ENCODE measurements at places on chromosomes 16 and 17. TPM values are rescaled to one million over a fixed set of nuclear protein-coding genes. Genes with fewer than 3 reads are reported as not detected.
A peak's percentile ranks its signal among the peaks of the same experiment; 100 is the strongest.

GRCh38 chr17:74579900-74580299 is 12.2 kb downstream of the CD300LD start:
- no peak for DNase-seq

DNA sequence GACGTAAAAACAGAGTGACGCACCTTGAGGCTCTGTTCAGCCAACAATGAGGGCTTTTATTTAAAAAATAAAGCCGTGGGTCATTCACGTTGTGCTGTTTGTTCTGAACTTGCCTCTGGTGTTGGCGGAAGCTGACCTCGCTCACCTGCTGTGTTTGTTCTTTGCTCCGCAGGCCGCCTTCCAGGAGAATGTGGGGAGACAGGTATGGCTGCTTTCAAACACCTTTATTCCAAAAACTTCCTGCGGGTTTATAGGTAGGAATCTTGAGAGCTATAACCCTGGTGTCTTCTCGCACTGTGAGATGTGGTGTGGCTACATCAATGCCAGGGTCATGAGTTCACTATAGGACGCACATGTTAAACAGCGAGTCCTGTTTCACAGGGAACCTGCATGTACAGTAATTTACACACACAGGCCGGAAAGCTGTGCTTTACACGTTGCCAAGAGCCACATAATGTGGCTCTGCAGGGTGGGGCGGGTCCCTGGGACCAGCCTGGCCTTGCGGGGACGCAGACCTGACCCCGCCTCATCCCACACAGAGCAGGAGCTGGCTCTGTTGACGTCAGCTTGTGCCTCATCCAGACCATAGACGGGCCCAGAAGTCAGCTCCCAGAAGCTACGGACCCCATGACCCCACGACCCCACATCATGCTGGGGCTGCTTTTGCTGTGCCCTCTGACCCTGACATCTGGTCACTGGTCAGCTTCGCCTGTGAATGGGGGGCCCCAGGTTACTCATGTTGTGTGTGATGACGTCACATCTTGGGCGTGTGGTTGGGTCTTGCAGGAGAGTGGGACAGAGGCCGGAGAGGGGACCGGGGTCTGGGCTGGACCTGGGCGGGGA is 49.9 kb upstream of the ZNF750 start:
- DNase-seq: no peak

GRCh38 chr16:89314854-89315253 is 97.4 kb downstream of the ZNF778 start:
- DNase-seq: no peak

GRCh38 chr17:76572201-76572910 is 13.3 kb downstream of the ST6GALNAC2 start:
- no peak for DNase-seq

DNA sequence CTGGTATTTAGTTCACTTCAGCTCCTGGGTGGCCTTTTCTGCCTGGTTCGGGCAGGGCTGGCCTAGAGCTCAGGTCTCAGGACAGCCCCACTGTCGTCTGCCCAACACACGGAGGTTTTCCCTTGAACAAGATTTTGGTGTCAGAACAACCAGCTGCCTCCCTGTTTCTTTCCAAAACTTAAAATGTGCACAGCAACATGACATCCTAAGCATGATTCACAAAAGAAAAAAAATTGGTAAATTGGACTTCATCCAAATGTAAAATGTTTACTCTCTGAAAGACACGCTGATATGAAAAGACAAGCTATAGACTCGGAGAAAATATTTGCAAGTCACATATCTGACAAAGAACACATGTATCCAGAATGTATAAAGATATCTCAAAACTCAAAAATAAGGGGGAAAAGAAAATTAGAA is 197.8 kb upstream of the CHMP6 start:
- DNase-seq: no peak

GRCh38 chr17:75454193-75454592 is 2.2 kb upstream of the TMEM94 start:
- no peak for DNase-seq

DNA sequence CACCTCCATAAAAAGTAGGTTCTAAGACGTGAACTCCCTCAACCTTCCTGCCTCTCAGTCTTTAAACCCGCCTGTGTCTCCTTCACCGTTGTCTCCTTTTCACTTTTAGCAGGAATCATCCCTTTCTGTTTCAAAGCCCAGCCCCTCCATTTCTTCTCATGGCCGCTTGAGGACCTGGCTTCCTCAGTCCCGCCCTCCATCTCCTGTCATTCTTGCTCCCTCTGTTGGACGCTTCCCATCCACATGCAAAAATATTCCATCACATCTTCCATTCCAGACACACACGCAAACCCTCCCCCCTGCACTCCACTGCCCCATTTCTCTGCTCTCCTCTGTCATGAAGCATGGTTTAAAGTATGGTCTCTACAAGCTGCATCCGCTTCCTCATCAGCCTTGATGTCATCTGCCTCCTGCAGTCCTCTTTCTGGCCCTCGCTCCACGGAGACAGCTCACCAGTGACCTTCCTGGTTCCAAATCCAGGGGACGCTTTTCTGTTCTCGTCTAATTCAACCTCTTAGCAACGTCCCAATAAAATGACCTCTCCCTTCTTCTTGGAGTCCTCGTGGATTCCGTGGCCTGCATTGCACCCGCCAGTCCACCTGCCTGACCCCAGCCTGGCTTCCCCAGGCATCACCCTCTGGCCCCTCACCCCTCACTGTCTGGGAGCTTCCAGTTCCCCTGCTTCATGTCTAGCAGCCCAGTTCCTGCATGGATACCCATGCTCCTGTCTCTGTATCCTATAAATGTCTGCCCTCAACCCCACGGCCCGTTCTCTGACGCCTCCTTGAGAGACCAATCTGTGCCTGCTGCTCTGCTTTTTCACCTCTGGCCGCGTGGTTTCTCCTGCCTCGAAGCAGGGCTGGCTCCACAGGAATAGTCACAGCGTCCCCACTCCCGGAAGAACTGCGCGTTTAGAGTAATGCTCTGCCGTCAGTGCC is 26.2 kb downstream of the ANKRD40 start:
- DNase-seq: no peak

GRCh38 chr16:3920206-3920605 is 39.7 kb upstream of the CREBBP start:
- DNase-seq: no peak

DNA sequence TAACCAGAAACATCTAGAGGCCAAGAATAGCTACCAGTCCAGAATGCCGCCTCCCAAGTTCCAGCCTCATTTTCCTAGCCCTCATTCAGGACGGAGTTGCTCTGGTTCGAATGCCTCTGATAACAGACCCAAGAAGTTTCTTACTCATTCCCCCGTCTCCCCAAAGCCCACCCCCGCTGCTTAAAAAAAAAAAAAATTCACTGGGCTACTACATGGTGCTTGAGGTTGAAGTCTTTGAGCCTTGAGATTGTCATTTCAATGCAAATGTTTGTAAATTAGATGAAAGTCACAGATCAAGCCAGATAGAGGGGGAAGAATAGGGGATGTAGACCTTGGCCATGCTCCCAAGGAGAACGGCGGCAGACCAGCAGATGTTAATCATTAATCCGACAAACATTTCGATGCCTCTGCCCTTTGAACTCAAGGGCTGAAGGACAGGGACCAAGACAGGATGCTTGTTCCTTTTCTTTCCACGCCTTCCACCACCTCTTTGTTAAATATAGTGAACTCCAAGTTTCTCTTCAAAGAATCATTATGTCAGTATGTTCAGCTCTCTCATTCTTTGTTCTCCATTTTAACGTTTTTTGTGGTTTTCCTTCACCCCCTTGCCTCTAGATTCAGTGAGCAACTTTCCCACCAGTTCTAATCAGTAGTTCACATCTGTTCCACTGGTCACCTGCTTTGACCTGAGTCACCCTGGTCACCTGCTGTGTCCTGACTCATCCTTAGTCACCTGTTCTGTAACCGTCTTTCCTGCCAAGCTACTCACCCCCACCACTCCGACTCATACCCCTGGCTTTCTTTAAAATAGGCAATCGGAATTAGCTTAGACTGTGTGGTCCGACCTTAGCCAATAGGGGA is 190.3 kb downstream of the CPPED1 start:
- DNase-seq: peak; percentile 63

AGRP gene
- not detected for total RNA-seq

NPIPB6 gene
- total RNA-seq: 1.1 TPM

KRTAP4-5 gene
- total RNA-seq: not detected

RTN4RL1 gene
- 0.20 TPM for total RNA-seq

ZNF785 gene
- 17.0 TPM for total RNA-seq

SLC5A11 gene
- total RNA-seq: not detected
